ENCODE measurements at places on chromosomes 16 and 17. TPM values are rescaled to one million over a fixed set of nuclear protein-coding genes. Genes with fewer than 3 reads are reported as not detected.
A peak's percentile ranks its signal among the peaks of the same experiment; 100 is the strongest.

GRCh38 chr16:56363181-56363716 is 62.1 kb downstream of the AMFR start:
- H3K4me1 ChIP-seq = peaks cover 5% of the 10 kb centered on the region
- no peaks in the 10 kb centered on the region for H3K27me3 ChIP-seq
- no peak overlapping the region for H3K4me3 ChIP-seq
- no peak overlapping the region for H3K27ac ChIP-seq

GRCh38 chr16:56910654-56911539 is 21.0 kb upstream of the HERPUD1 start:
- no peaks in the 10 kb centered on the region for H3K27me3 ChIP-seq
- DNase-seq = no peak
- H3K4me3 ChIP-seq = no peak overlapping the region
- peak overlapping the region; percentile 53 for H3K27ac ChIP-seq

- no peaks in the 10 kb centered on the region for H3K27me3 ChIP-seq
- no peaks in the 10 kb centered on the region for H3K4me1 ChIP-seq
- no peak overlapping the region for H3K4me3 ChIP-seq
These were observed 5.6 kb upstream of the PCTP start for GRCh38 chr17:55745258-55745657.

DNA sequence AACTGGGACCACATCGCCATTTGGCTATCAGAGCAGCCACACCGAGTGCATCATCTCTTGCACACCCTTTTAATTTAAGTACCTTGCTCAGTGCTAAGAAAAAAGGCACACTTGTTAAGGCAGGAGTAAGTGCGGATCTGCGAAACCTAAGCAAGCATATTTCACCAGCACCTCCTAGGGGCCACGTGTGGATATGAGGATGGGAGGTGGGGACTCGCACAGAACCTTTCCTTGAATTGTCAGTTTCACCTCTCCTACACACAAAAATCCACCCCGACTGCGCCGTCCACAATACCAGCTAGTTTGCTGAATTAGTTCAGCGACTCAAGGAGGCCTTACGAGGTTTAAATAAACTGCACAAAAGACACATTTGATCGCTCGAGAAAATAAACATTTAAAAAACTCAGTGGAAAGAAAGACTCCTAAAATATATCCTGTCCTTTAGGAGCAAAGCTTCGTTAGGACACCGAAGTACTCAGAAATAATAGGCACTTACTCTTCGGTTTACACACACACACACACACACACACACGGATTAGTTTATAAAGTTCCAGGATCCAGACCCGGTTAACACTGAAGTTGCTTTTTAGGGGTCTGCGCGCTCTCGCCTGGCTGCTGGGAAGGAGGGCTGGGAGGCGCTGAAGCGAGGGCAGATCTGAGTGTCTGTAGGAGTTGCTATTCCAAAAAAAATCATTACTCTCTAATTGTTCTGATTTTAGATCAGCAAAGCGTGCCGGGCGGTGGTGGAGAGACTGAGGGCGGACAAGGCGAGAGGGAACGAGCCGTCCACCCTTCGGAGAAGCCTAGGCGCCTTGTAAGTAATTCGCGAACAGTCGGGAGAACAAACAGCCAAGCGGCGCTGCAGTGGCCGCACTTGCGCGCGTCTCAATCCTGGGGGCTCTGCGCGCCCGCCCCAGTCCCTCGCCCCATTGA is 1.0 kb upstream of the KCNJ2 start:
- H3K27ac ChIP-seq = peak overlapping the region; percentile 58
- peak; percentile 43 for DNase-seq

Gene SEZ6L2
- 0.66 TPM for total RNA-seq

Gene HBA2
- 595 TPM for total RNA-seq

GRCh38 chr17:35915153-35915964 is 15.2 kb downstream of the RDM1 start:
- no peak for DNase-seq
- no peak overlapping the region for H3K27ac ChIP-seq
- H3K4me1 ChIP-seq = no peaks in the 10 kb centered on the region
- H3K4me3 ChIP-seq = no peak overlapping the region
- no peaks in the 10 kb centered on the region for H3K27me3 ChIP-seq

DNA sequence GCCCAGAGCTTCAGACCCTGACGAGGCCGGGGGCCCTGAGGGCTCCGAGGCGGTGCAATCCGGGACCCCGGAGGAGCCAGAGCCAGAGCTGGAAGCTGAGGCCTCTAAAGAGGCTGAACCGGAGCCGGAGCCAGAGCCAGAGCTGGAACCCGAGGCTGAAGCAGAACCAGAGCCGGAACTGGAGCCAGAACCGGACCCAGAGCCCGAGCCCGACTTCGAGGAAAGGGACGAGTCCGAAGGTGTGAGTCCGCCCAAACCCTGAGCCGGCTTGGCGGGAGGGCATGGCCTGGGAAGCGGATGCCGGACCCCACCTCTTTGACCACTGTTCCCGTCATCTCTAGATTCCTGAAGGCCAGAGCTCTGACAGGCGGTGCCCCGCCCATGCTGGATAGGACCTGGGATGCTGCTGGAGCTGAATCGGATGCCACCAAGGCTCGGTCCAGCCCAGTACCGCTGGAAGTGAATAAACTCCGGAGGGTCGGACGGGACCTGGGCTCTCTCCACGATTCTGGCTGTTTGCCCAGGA is 4.4 kb downstream of the NOL3 start:
- H3K27me3 ChIP-seq = peaks cover 74% of the 10 kb centered on the region
- no peaks in the 10 kb centered on the region for H3K36me3 ChIP-seq
- no peak overlapping the region for H3K27ac ChIP-seq
- DNase-seq = no peak
- H3K4me3 ChIP-seq = peak overlapping the region; percentile 20

GRCh38 chr17:6688944-6689343 is 24.2 kb downstream of the SLC13A5 start:
- DNase-seq = no peak

- no peak overlapping the region for H3K4me3 ChIP-seq
- no peak for DNase-seq
- H3K27me3 ChIP-seq = no peaks in the 10 kb centered on the region
- no peaks in the 10 kb centered on the region for H3K36me3 ChIP-seq
- H3K27ac ChIP-seq = no peak overlapping the region
- H3K4me1 ChIP-seq = peaks cover 11% of the 10 kb centered on the region
These were observed 16.3 kb downstream of the PIK3R5 start for GRCh38 chr17:8949061-8949661.

GRCh38 chr16:918068-918467 is 52.7 kb downstream of the LMF1 start:
- H3K4me3 ChIP-seq = no peak overlapping the region
- no peak for DNase-seq
- H3K4me1 ChIP-seq = no peaks in the 10 kb centered on the region
- H3K27me3 ChIP-seq = no peaks in the 10 kb centered on the region

- DNase-seq = no peak
- no peak overlapping the region for H3K4me3 ChIP-seq
- no peaks in the 10 kb centered on the region for H3K27me3 ChIP-seq
- no peaks in the 10 kb centered on the region for H3K4me1 ChIP-seq
These were observed 6.8 kb upstream of the ITGAD start for GRCh38 chr16:31386157-31386984.

Gene CHD3
- 69.5 TPM for total RNA-seq

DNA sequence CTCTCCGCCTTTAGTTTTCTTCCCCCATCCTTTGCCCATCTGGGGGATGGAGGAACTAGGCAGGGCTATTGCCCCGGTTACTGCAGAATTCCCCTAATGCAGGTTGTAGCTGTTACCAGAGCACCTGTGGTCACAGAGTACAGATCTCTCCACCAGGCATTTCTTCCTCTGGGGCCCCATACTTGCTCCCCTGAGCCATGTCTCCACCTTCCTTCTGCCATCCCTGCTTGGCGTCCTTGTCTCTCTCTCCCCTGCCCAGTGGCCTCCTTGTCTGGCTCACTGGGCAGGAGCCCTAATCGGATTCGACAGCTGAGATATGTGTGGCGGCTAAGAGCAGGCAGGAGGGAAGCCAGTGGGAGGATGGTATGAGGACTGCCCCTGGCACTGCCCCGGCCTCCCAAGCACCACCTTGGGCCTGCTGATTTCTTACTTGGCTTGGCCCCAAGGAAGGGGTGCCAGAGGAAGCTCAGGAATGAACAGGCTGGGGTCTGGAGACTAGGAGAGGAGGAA is 2.0 kb downstream of the RARA start:
- H3K4me1 ChIP-seq = peaks cover 40% of the 10 kb centered on the region
- no peaks in the 10 kb centered on the region for H3K36me3 ChIP-seq
- no peak overlapping the region for H3K4me3 ChIP-seq

Gene LRRC37A
- 3.3 TPM for total RNA-seq

GRCh38 chr17:73065376-73065775 is 27.1 kb downstream of the SLC39A11 start:
- no peaks in the 10 kb centered on the region for H3K36me3 ChIP-seq
- H3K4me3 ChIP-seq = no peak overlapping the region
- no peak for DNase-seq
- H3K27me3 ChIP-seq = no peaks in the 10 kb centered on the region
- no peak overlapping the region for H3K27ac ChIP-seq
- no peaks in the 10 kb centered on the region for H3K4me1 ChIP-seq

- no peaks in the 10 kb centered on the region for H3K36me3 ChIP-seq
- H3K4me1 ChIP-seq = no peaks in the 10 kb centered on the region
- no peak overlapping the region for H3K4me3 ChIP-seq
- H3K27me3 ChIP-seq = no peaks in the 10 kb centered on the region
These were observed 375.7 kb upstream of the DYNLRB2 start for GRCh38 chr16:80164966-80165550.

Gene DPEP2
- 5.6 TPM for total RNA-seq

GRCh38 chr16:4915226-4915761 is 21.7 kb downstream of the PPL start:
- H3K27me3 ChIP-seq = no peaks in the 10 kb centered on the region
- no peaks in the 10 kb centered on the region for H3K4me1 ChIP-seq
- H3K36me3 ChIP-seq = no peaks in the 10 kb centered on the region
- no peak overlapping the region for H3K27ac ChIP-seq
- no peak overlapping the region for H3K4me3 ChIP-seq

GRCh38 chr16:4232541-4233386 is 9.1 kb downstream of the SRL start:
- no peak overlapping the region for H3K27ac ChIP-seq
- no peaks in the 10 kb centered on the region for H3K4me1 ChIP-seq
- no peak overlapping the region for H3K4me3 ChIP-seq
- H3K36me3 ChIP-seq = no peaks in the 10 kb centered on the region
- DNase-seq = no peak

Gene ZACN
- 1.5 TPM for total RNA-seq

Gene ABCC12
- total RNA-seq = 0.05 TPM

DNA sequence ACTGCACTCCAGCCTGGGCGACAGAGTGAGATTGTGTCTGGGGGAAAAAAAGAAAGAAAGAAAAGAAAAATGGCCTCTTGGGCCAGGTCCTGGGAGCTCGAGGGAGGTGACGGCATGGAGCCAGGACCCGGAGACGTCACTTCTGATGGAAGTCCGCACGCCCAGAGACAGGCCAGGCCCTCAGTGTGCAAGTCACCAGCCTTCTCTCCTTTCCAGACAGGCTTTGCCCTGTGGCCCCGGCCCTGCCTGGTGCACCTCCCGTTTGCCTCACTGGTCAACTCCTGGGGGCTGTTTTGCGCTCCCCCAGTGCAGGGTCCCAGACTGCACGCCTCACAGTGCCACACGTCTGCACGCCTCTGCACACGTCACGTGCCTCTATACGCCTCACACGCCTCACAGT is 44.1 kb downstream of the CBFA2T3 start:
- H3K27ac ChIP-seq = no peak overlapping the region
- no peak overlapping the region for H3K4me3 ChIP-seq
- H3K27me3 ChIP-seq = peaks cover 3% of the 10 kb centered on the region
- H3K36me3 ChIP-seq = peaks cover 51% of the 10 kb centered on the region
- no peak for DNase-seq
- H3K4me1 ChIP-seq = peaks cover 23% of the 10 kb centered on the region

DNA sequence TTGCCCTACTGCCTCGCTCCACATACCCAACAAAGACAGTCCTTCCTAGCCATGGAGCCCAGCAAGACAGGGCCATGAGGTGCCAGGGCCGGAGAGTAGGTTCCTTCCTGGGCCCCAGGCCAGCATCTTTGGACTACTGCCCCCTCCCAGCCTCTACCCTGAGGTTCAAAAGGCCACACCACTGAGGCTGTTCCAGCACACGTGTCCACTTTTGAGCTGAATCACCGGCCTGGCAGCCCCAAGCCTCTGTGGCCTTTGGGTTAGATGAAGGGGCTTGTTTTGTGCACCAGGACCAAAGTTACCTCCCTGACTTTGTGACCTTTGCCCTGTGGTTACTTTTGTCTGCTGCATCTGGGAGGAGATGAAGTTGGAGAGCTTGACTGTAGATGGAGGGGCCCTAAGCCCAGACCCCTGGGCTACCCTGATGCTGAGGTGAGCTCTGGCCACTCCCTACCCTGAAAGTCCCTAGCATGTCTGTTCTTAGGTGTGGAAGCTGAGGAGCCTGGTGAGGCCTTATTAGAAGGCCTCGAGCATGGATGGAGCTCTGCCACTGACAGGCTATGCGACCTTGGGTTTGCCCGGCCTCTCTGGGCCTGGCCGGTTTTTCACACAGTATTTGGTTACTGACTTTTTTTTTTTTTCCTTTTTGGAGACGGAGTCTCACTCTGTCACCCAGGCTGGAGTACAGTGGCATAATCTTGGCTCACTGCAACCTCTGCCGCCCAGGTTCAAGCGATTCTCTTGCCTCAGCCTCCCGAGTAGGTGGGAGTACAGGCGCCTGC is 12.0 kb downstream of the SEZ6 start:
- no peaks in the 10 kb centered on the region for H3K27me3 ChIP-seq
- H3K4me3 ChIP-seq = no peak overlapping the region
- no peaks in the 10 kb centered on the region for H3K36me3 ChIP-seq
- no peak for DNase-seq
- H3K27ac ChIP-seq = no peak overlapping the region

Gene EVI2A
- total RNA-seq = 252 TPM

DNA sequence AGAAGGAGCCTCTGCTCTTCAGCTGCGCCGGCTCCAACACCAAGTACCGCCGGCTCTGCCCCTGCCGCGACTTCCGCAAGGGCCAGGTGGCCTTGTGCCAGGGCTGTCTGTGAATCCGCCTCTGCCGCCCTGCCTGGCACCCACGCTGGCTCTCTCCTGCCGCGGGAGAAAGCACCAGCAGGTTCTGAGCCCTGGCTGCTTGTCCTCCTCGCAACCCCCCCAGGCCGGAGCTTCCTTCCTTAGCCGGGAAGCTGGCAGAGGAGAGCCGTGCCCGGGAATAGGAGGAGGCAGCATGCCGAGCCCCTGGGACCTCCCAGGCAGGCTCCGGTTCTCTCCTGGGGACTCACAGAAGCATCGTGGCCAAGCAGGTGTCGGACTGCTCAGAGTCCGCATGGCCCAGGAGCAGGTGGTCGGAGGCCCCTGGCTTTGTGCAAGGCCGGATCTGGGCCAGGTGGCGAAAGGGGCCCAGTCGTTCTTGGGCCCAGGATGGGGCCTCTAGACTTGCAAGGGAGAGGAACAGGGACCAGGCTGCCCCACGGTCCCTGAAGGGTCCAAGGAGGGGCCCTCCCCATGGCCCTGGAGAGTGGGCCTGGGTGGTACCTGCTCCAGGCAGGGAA is 80.6 kb downstream of the MGAT5B start:
- H3K4me1 ChIP-seq = no peaks in the 10 kb centered on the region
- H3K36me3 ChIP-seq = no peaks in the 10 kb centered on the region
- DNase-seq = no peak
- no peak overlapping the region for H3K27ac ChIP-seq
- no peaks in the 10 kb centered on the region for H3K27me3 ChIP-seq

- H3K4me1 ChIP-seq = peaks cover 19% of the 10 kb centered on the region
- no peak for DNase-seq
- peaks cover 99% of the 10 kb centered on the region for H3K27me3 ChIP-seq
- H3K36me3 ChIP-seq = no peaks in the 10 kb centered on the region
- H3K27ac ChIP-seq = no peak overlapping the region
- peak overlapping the region; percentile 46 for H3K4me3 ChIP-seq
These were observed 2.0 kb downstream of the DLX3 start for GRCh38 chr17:49992933-49993422.

Data from thymus (tissue), 14 donors.